Astrocyte of the hippocampus (primary cell): ENCODE measurements at places on chromosomes 13 and 19.

DNA sequence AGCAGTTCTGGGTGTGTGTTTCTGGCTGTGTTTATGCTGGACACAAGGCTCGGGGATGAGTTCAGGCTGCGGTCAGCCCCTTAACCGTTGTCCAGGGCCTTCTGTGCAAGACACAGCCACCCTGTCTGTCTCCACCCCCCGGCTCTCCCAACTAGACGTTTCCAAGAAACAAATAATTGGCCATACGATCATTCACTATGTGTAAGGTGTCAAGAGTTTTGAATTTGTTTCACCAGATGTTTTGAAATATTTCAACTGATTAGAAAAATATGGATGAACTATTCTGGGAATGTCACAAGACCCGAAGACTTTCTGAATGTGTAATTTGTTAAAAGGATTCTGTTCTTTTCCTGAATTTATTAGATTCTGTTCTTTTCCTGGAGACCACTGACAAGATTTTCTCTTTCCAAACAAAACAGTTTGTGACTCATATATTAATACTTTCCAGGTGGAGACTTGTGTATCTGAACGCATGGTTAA, 318.2 kb downstream of the MYO16 start:
- DNase-seq, result no peak

DNA sequence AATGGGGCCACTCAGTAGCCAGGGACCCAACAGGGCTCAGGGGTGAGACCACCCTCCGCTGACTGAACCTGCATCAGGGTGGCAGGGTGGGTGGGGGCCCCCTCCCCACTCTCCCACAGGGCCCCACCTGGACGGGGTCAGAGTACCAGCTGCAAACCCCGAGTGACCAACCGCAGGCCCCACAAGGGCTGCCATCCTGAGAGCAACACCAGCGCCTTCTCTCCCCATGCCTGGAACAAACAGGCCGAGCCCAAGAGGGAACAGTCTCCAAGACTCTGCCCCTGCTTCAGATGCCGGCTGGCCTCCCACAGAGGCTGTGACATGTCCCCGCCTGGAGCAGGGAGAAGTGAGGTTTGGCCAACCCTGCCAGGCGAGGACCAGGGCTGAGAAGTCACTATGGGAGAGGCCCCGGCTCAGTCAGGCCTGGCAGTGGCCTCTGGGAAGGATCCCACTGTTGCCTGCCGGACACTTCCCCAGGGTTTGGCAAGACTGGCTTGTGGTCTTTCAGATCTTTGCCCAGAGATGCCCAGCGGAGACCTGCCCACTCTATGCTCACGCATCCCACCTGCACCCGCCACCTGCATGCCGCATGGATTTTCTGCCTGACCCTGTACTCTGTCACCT, 27.2 kb downstream of the MPND start:
- no peak for DNase-seq

DNA sequence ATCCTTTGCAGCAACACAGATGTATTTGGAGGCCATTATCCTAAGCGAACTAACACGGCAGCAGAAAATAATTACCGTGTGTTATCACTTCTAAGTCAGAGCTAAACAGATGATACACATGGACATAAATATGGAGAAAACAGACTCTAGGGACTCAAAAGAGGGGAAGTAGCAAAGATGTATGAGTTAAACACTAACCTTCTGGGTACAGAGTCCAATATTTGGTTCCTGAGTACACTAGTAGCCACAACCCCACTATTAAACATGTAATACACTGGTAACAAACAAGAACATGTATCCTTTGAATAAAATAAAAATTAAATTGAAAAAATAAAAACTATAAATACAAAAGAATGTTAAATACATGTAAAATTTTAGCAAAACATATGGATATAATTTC, 118.0 kb upstream of the SLITRK5 start:
- no peak for DNase-seq

DNA sequence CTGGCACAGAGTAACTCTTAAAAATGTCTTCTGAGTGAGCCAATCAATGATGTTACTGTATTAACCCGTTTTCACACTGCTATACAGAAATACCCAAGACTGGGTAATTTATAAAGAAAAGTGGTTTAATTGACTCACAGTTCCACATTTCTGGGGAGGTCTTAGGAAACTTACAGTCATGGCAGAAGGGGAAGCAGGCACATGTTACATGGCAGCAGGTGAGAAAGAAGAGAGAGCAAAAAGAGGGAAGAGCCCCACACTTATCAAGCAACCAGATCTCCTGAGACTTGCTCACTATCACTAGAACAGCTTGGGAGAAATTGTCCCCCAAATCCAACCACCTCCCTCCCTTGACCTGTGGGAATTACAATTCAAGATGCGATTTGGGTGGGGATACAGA, 97.6 kb upstream of the MIR17HG start:
- DNase-seq, result no peak

- peak; percentile 46 for DNase-seq
Measured at GRCh38 chr13:21625366-21625765, 21.4 kb upstream of the MICU2 start.

GRCh38 chr19:54014920-54015560, 23.6 kb downstream of the CACNG6 start:
- no peak for DNase-seq

GRCh38 chr13:110470272-110471009, 91.1 kb downstream of the RAB20 start:
- no peak for DNase-seq
